ENCODE measurements at places on chromosomes 6 and 20.

DNA sequence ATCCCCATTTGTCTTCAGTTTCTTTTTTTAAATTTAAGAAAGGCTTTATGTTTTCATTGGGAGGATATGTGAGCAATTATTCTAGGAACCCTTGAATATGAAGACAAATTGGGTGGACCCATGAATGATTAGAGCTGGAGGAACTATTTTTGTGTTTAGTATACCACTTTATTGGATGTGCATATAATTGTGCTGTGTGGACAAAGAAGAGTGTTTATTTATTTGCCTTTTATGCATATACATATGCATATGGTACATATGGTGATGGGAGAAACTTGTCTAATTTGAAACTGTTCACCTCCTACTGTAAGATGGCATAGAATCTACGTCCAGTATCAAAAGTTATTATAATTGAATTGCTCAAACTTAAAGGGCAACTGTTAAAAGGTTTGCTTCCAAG, 94.8 kb upstream of the CENPW start:
- no peak for DNase-seq

DNA sequence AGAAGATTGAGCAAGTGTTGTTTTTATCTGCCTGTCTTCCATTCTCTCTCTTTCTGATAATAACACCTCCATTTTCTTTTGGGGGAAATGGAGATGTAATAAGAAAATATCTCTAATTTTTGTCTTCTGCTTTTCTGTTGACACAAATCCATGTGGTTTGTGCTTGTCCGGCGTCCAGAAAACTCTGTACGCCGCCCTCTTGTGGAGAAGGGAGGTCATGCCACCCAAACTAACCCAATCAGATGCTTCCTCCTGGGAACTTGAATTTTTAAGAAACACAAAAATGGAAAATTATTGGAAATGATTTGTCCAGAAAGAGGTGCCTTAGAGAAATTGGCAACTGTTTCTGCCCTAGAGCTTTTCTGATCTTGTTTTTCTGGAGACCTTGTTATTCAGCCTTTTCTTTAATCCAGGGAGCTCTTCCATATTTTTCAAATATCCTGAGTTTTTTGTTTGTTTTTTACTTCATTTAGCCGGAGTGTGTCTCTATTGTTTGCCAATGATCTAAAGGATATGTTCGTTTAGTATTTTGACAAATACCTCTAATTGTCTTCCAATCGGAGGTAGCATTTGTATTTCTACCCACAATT, 17.8 kb upstream of the FNDC1 start:
- no peak for DNase-seq

DNA sequence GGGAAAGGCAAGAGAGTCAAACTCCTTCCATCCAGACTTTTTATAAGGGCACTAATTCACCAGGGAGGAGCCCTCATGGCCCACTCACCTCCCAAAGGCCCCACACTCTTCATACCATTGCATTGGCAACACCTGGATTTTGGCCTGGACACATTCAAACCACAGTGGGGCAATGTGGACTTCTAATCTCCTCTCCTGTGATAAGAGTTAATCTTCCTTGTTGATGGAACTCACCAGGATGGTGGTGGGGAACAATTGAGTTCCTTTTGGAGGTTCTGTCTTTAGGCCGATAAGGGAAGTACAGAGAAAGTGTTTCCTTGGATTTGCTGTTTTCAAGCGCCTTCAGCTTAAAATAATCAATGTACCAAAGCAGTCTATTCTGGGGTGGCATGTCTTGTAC, 268.7 kb downstream of the CD83 start:
- no peak for DNase-seq

DNA sequence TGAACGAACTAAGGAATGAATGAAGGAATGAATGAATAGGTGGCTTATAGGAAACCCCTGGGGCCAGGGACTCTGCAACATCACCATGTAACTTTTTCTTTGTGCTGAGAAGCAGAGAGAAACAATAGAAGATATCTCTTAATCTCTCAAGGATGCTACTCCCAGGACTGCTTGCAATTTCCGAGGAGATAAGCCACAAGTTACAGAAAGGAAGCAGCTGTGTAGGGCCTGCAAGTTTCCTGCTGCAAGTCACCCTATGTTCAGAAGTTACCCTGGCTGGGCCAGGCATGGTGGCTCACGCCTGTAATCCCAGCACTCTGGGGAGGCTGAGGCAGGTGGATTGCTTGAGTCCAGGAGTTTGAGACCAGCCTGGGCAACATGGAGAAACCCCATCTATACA, 7.3 kb upstream of the MAVS start:
- DNase-seq = no peak

DNA sequence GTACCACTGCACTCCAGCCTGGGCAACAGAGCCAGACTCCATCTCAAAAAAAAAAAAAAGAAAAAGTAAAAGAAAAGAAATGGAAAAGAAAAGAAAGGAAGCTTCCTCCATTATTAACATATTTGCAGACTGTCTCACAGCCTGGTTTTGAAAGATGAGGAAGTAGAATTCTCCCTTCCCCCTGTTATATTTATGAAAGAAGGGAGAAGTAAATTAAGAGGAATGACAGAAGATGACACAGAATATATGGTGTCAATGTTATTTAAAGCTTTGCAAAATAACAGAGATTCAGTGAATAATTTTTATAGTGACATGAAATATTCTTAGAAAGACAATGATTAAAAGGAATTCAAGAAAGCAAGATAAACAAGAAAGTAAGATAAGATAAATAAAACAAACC, 83.7 kb upstream of the PRSS16 start:
- no peak for DNase-seq

- DNase-seq = no peak
These were observed 113.9 kb upstream of the THBS2 start for GRCh38 chr6:169367507-169367906.

GRCh38 chr20:49624317-49624716, 56.4 kb upstream of the PTGIS start:
- no peak for DNase-seq

DNA sequence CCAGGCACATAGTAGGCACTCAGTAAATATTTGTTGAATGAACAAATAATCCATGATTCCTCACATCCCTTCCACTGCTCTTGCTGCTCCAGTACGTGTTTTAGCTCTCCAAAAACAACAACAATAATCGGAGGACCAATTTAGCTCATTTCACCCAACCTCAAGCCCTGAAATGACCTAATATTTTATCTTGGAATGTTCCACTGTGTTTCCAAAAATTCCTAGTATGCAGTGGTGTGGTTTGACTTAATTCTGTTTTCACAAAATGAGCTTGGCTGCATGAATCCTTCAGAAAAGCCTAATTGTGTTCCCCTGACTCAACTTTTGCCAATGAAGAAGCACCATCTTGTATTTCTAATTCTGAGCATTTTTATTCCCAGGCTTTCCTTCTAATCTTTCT, 168.0 kb upstream of the PHACTR1 start:
- DNase-seq = no peak

DNA sequence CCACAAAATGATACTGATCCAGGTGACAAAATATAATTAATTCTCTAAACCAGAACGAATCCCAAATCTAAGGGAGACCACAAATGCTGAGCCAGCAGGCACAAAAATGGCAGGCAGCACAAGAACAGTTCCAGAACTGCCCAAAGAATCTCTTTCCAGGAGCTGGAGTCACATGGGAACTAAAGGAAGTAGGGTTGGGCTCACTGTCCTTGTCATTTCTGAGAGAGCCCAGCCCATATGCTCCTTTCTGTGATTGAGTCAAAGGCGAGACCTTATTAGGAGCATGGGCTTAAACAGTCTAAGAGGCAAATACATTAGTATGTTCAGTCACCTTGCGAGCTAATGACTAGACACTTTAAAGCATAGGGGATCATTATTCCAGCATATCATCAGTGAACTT, 327.6 kb upstream of the ARID1B start:
- no peak for DNase-seq

DNA sequence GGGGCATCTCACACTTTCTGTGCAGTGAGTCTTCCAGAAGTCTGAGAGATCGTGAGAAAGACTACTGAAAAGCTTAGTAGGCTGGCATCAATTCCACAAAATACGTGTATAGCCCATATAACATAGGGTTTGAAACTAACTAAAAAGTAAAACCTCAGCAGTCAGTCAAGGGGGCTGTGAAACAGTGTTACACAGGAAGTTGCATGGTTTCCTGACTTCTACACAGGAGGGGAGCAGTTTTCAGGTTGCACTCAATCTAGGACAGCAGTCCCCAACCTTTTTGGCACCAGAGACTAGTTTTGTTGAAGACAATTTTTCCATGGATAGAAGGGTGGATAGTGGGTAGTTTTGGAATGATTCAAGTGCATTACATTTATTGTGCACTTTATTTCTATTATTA, 4.7 kb upstream of the LY86 start:
- DNase-seq = no peak
